Right lobe of liver (tissue), 6 donors: ENCODE measurements at places on chromosomes 11 and 22.

- no peaks in the 10 kb centered on the region for H3K4me1 ChIP-seq
- H3K27me3 ChIP-seq, result no peaks in the 10 kb centered on the region
- H3K4me3 ChIP-seq, result no peak overlapping the region
- no peak for DNase-seq
- no peak overlapping the region for H3K27ac ChIP-seq
Observed at GRCh38 chr11:7486781-7487140, 1.5 kb downstream of the OLFML1 start.

GRCh38 chr11:118186346-118187107 lies 10.1 kb upstream of the SCN2B start:
- H3K27ac ChIP-seq, result no peak overlapping the region
- DNase-seq, result no peak
- no peaks in the 10 kb centered on the region for H3K4me1 ChIP-seq

GRCh38 chr11:8442301-8442700 lies 151.7 kb downstream of the STK33 start:
- H3K36me3 ChIP-seq, result no peaks in the 10 kb centered on the region
- no peak overlapping the region for H3K4me3 ChIP-seq
- no peaks in the 10 kb centered on the region for H3K27me3 ChIP-seq
- H3K27ac ChIP-seq, result no peak overlapping the region

- DNase-seq, result no peak
- H3K4me1 ChIP-seq, result peaks cover 3% of the 10 kb centered on the region
- peak overlapping the region; percentile 83 for H3K27ac ChIP-seq
- no peaks in the 10 kb centered on the region for H3K27me3 ChIP-seq
Observed at GRCh38 chr11:12827369-12827768, 153.1 kb downstream of the TEAD1 start.

DNA sequence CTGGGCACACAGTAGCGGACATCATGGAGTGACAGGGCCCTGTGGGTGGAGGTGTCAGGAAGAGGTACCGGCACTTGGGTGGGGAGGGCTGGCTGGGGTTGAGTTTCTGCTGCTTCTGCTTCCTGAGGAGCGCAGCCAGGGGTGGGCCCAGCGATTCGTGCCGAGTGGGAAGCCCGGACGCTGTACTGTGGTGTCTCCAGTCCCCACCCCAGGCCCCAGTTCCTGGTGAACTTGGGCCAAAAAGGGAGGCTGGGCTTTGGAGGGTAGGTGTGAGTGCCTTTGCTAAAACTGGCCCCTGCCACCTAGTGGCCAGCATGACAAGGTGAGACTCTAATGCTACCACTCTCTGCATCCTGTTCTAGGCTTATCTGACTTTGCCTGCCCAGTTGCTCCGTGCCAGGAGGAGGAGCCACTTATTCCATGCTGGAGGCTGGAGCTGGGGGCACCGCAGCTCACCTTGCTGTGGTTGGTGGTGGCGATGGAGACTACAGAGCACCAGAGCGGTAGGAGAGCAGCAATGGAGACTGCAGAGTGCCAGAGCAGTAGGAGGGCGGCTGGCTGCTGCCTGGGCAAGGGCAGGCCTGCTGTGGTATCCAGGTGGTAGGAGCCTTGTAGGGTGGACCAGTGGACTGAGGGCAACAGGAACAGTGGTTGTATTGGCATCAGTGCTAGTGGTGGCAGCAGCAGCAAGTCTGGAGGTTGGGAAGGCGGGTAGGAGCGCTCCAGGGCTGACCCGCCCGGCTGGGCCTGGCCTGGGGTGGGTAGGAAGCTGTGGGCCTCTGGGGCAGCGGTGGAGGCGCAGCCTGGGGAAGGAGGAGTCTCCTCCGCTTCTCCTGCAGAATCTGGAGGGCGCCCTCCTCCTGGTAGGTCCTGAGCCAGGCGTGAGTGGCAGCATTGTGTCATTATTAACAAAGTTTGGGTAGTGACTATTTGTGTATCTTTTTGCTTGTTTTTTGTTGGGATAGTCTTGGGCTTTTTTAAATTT lies 2.2 kb upstream of the RFPL2 start:
- H3K4me3 ChIP-seq, result no peak overlapping the region
- peak; percentile 53 for DNase-seq
- H3K4me1 ChIP-seq, result no peaks in the 10 kb centered on the region
- H3K36me3 ChIP-seq, result no peaks in the 10 kb centered on the region

- no peaks in the 10 kb centered on the region for H3K27me3 ChIP-seq
- no peak overlapping the region for H3K4me3 ChIP-seq
- H3K36me3 ChIP-seq, result peaks cover 63% of the 10 kb centered on the region
- DNase-seq, result no peak
- no peaks in the 10 kb centered on the region for H3K4me1 ChIP-seq
Observed at GRCh38 chr22:41271787-41272186, 14.2 kb downstream of the RANGAP1 start.

GRCh38 chr11:119865661-119866156 lies 136.7 kb upstream of the NECTIN1 start:
- DNase-seq, result no peak
- no peaks in the 10 kb centered on the region for H3K27me3 ChIP-seq
- H3K27ac ChIP-seq, result no peak overlapping the region
- no peaks in the 10 kb centered on the region for H3K36me3 ChIP-seq
- no peak overlapping the region for H3K4me3 ChIP-seq
- no peaks in the 10 kb centered on the region for H3K4me1 ChIP-seq

DNA sequence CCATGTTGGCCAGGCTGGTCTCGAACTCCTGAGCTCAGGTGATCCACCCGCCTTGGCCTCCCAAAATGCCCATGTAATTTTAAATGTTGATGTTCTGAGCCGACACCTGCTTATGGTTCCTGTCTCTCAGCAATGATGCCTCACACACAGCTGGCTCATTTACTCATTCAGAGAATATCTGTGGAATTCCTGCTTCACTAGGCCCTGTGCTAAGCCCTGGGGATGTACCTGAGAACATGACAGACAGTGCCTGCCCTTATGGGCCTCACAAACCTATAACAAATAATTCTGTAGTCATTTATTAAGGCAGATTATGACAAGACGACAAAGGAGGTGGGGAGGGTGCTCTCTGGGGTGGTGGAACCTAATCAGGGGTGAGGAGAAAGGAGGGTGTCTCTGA lies 93.7 kb downstream of the PRR5L start:
- H3K4me3 ChIP-seq, result no peak overlapping the region
- H3K4me1 ChIP-seq, result no peaks in the 10 kb centered on the region
- no peak for DNase-seq

- no peak for DNase-seq
- no peak overlapping the region for H3K4me3 ChIP-seq
- no peaks in the 10 kb centered on the region for H3K27me3 ChIP-seq
- no peak overlapping the region for H3K27ac ChIP-seq
- no peaks in the 10 kb centered on the region for H3K36me3 ChIP-seq
- H3K4me1 ChIP-seq, result no peaks in the 10 kb centered on the region
Observed at GRCh38 chr11:86446163-86446923, 71.7 kb downstream of the CCDC81 start.

DNA sequence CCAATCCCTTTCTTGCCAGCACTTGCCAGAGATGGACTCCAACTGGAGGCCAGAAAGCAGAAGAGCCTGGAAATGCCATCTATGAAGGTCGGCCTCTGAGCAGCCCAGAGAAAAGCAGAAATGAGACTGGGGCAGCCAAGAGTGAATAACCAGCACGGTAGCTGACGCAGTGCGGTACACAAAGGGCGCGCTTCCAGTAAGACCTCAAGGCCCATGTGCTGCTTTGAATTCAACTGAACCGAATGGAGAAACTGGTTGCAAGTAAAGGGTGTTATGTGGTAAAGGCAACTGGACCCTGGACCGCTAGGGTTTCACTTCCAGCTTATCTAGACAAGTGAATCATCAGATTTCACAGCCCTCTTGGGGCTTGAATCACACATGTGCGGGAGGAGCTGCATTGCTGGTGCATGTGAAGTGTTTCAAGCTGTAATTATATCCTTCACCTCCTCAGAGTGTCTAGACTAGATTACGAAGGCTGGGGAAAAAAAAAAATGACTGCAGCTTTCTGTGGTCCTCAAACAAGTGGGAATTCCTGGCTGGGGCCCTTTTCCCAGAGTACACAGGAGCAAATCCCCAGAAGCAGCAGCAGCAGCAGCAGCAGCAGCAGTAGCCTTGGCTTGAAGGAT lies 128.9 kb downstream of the CCDC34 start:
- no peak overlapping the region for H3K27ac ChIP-seq
- H3K4me1 ChIP-seq, result no peaks in the 10 kb centered on the region
- H3K36me3 ChIP-seq, result no peaks in the 10 kb centered on the region
- H3K27me3 ChIP-seq, result no peaks in the 10 kb centered on the region

DNA sequence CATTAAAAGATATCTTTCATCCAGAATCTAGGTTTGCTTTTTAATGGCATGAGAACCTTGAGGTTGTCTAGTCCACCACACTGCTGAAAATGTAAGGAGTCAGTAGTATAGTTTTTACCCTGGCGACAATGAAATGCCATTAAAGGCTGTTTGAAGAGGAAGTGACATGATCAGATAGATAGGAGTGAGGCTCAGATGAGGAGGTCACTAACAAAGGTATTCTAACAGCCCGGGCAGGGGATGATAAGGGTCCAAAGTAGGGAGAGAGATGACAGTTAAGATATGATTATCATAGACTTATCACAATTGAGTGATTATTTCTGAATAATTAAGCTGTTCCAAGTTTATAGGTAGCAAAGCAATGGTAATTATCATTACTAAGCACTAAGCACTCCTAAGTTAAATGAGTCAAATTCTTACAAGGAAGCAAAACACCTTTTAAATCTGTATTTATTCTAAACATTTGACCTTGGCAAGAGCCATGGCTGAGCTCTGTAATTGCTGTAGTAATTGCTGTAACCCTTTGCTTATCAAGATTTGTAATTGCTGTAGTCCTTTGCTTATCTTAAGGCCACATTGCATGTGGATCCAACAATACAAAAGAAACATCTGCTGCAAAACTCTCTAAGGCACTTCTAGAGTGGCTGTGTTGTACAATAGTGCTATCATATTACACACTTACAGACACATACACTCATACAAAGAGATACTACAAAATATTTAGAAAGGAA lies 92.6 kb downstream of the ENTHD1 start:
- no peak overlapping the region for H3K27ac ChIP-seq
- H3K27me3 ChIP-seq, result no peaks in the 10 kb centered on the region
- H3K36me3 ChIP-seq, result no peaks in the 10 kb centered on the region
- no peak overlapping the region for H3K4me3 ChIP-seq

DNA sequence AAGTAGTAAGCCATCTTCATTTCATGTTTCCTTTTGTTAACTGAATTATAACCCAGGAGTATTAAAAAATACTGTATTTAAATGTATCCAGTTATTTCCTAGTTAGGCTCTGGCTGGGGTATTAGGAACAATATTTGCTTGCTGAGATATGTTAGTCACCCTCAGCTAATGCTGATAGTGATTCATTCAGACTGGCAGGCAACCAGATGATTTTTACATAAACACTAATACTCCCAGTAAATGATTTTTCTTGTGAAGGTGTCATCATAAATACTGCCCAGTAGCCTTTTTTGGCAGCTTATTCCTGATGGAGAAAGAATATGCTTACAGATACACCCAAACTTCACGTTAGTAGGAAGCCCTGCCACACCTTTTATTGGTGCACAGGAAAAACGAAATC lies 8.1 kb downstream of the YWHAH start:
- no peak overlapping the region for H3K4me3 ChIP-seq
- peaks cover 12% of the 10 kb centered on the region for H3K36me3 ChIP-seq
- no peak overlapping the region for H3K27ac ChIP-seq
- H3K4me1 ChIP-seq, result no peaks in the 10 kb centered on the region
- no peaks in the 10 kb centered on the region for H3K27me3 ChIP-seq

DNA sequence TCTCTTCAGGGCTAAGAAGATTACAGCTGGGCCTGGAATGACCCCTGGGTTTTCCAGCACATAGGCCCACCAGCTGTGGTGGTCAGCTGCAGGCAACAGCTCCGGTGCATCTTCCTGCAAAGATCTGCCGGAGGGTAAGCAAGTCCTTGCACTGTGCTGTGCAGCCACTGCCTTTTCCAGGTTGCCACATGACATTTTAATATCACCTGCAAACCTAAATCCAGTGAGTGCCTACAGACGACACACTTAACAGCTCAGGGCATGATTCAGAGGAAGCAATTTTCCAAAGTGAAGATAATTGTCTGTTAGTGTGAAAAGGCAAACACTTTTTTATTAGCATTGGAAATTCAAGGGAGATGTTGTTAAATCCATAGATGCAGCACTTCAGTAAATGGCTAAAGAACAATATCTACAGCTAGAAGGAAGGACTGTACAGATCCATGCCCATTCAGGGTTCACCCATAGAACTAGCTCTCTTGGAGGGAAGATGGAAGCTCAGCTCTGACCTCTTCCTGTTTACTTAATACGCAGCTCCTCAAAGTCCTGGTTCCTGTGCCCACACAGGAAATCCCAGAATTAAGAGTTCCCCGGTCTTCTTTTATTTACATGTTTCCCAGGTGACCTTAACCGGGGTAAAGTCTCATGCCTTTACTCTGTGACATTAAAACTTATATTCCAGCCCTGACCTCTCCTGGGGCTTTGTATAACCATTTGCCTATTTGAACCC lies 13.3 kb upstream of the NRIP3 start:
- no peaks in the 10 kb centered on the region for H3K36me3 ChIP-seq
- no peak overlapping the region for H3K27ac ChIP-seq
- no peak for DNase-seq
- no peaks in the 10 kb centered on the region for H3K27me3 ChIP-seq

DNA sequence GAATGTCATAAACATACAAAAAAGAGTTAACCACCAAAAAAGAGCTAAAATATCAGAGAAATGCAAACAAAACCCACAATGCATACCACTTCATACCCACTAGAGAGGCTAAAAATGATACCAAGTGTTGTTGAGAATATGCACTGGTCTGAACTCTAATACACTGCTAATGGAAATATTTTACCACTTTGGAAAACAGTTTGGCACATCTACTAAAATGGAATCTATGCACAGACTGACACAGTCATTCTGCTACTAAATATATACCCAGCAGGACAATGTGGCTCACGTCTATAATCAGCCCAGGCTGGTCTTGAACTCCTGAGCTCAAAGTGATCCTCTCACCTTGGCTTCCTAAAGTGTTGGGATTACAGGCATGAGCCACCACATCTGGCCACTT lies 18.0 kb downstream of the MAPK1 start:
- H3K27ac ChIP-seq, result no peak overlapping the region
- H3K4me1 ChIP-seq, result no peaks in the 10 kb centered on the region
- no peak for DNase-seq
- H3K27me3 ChIP-seq, result no peaks in the 10 kb centered on the region

DNA sequence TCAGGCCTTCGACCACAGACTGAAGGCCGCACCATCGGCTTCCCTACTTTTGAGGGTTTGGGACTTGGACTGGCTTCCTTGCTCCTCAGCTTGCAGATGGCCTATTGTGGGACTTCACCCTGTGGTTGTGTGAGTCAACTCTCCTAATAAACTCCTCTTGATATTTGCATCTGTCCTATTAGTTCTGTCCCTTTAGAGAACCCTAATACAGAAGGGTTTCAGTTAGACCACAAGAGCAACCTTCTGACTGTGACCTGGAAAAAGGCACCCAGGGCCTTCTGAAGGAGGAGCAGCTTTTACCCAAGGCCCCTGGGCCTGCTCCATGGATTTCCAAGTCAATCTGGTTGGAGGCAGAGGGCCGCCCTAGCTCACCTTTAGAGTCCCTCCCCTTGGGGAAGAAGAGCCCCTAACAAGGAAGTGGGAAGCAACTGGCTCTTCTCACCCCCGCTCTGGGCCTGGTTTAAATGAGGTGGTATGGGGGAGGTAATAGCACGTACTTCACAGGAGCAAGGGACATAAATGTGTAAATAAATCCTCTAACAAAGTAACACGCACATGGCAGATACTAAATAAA lies 11.2 kb upstream of the CHST1 start:
- no peak for DNase-seq
- no peaks in the 10 kb centered on the region for H3K27me3 ChIP-seq
- no peak overlapping the region for H3K27ac ChIP-seq
- no peaks in the 10 kb centered on the region for H3K36me3 ChIP-seq

- H3K27ac ChIP-seq, result no peak overlapping the region
- H3K36me3 ChIP-seq, result no peaks in the 10 kb centered on the region
- no peaks in the 10 kb centered on the region for H3K4me1 ChIP-seq
- no peak for DNase-seq
- H3K27me3 ChIP-seq, result no peaks in the 10 kb centered on the region
Observed at GRCh38 chr11:79110796-79111195, 330.0 kb downstream of the TENM4 start.
